ENCODE measurements at places on chromosomes 3 and 15. TPM values are rescaled to one million over a fixed set of nuclear protein-coding genes. Genes with fewer than 3 reads are reported as not detected.
A peak's percentile ranks its signal among the peaks of the same experiment; 100 is the strongest.

LOXL1 gene
- 446 TPM for total RNA-seq

GOLGA6L4 gene
- total RNA-seq: 6.8 TPM

C2CD4B gene
- not detected for total RNA-seq

GRAMD1C gene
- 2.3 TPM for total RNA-seq

MKRN2OS gene
- total RNA-seq: not detected

STOML1 gene
- total RNA-seq: 18.9 TPM

NTRK3 gene
- not detected for total RNA-seq

DNA sequence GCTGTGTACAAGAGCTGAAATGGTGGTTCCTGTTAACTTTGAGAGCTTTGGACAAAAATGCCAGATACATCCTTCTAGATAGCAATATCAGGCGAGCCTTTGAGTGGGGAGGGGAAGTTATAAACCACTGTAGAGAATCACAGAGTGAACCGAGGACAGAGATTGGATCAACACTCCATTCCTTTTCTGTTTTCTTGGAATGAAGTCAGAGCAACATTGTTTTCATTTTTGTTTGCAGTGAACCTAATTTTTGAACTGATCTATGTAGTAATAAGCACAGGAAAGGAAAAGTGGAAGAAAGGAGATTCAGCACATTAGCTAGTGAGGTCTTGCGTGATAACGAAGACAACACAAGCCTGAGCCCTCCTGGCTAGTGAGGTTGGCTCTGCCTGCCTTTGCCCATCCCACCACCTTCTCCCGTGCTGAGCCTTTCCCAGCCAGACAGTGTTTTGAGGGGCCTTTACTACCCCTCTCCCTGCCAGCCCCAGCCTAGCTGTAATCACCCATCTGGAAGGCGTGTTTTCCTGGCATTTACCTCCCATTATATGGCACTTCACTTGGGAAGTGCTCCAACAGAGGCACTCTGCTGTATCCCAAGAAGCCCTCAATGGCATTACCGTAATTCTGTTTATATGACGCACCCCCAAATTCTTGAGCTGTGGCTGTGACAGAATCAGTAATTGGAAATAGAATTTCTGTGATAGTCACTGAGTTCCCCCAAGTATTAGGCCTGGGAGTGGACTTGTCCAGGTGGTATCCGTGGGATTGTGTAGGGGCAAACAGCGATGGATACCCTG lies 129.8 kb downstream of the CACNA1D start:
- H3K27me3 ChIP-seq: peaks cover 40% of the 10 kb centered on the region
- H3K36me3 ChIP-seq: no peaks in the 10 kb centered on the region
- no peak overlapping the region for H3K27ac ChIP-seq
- H3K4me1 ChIP-seq: no peaks in the 10 kb centered on the region

DNA sequence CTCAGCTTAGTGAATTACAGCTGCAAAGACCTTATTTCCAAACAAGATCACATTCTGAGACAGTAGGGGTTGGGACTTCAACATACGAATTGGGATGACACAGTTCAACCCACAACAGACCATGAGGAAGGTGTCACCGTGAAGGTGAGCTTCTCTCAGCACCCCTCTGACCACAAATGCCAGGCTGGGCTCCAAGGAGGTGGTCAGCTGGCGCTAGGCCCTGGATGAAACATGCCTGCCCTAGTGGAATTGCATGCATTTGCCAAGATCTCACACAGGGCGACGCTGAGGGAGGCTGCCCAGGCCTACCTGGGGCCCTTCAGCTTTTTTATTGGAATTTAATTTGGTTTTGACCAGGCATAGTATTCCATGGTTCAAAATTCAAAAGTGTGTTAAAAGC lies 1.8 kb downstream of the CFAP100 start:
- no peak overlapping the region for H3K27ac ChIP-seq
- no peak overlapping the region for H3K4me3 ChIP-seq
- H3K4me1 ChIP-seq: no peaks in the 10 kb centered on the region
- H3K27me3 ChIP-seq: peaks cover 26% of the 10 kb centered on the region
- peaks cover 4% of the 10 kb centered on the region for H3K36me3 ChIP-seq

- no peaks in the 10 kb centered on the region for H3K27me3 ChIP-seq
- no peak overlapping the region for H3K4me3 ChIP-seq
- peaks cover 44% of the 10 kb centered on the region for H3K36me3 ChIP-seq
- H3K4me1 ChIP-seq: no peaks in the 10 kb centered on the region
- no peak overlapping the region for H3K27ac ChIP-seq
Observed at GRCh38 chr3:56616478-56617006, 59.6 kb downstream of the CCDC66 start.

DNA sequence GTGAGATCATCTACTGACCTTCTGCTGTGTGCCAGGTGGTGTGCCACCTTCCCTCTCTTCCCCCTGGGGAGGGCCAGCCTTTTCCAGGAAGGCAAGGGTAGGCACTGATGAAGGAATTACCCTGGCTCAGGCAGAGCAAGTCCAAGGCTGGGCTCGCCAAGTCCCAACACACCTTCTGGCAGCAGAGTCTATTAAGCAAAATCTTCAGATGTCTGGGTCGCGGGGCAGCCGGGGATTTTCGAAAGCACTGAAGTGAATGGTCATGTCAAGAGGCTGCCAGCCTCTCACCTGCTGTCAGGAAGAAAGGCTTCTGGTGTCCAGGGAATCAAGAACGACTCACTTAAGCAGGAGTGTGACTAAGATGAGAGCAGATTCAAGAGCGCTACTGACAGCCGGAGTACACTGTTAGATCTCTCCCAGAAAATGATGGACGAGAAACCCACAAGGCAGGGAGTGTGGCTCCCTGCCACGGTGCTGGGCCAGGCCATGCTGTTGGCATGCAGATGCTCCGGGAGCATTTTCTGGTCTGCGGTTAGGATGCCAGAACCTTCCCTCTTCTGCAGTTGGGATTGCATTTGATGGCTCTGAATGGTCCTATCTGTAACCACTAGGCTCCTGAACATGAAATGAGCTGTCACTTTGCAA lies 479.8 kb downstream of the SHQ1 start:
- no peak overlapping the region for H3K4me3 ChIP-seq
- H3K27ac ChIP-seq: no peak overlapping the region
- H3K36me3 ChIP-seq: peaks cover 2% of the 10 kb centered on the region
- no peak for DNase-seq

DNA sequence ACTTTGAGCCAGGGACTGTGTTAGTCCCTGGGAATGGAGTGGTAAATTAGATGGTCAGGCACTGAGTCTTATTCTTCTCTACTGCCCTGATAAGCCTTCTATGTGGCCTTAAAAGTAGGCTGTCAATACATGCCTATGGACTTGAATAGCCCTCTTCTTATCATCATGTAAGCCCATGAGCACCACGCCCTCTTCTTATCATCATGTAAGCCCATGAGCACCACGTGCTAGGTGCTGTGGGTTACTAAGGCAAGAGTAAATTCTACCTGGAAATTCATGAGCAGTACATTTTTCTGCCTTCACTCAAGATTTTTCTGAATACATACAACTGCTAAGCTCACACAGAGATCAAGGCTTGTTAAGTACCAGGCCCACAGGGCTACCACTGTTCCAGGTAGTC lies 68.5 kb downstream of the DHX30 start:
- no peak overlapping the region for H3K27ac ChIP-seq
- H3K36me3 ChIP-seq: peaks cover 40% of the 10 kb centered on the region
- DNase-seq: no peak
- no peaks in the 10 kb centered on the region for H3K27me3 ChIP-seq
- no peak overlapping the region for H3K4me3 ChIP-seq
- H3K4me1 ChIP-seq: peaks cover 4% of the 10 kb centered on the region

GRCh38 chr3:155032918-155033317 lies 47.2 kb upstream of the MME start:
- no peaks in the 10 kb centered on the region for H3K27me3 ChIP-seq
- peaks cover 23% of the 10 kb centered on the region for H3K4me1 ChIP-seq
- no peak overlapping the region for H3K4me3 ChIP-seq
- H3K36me3 ChIP-seq: no peaks in the 10 kb centered on the region
- no peak for DNase-seq

- H3K4me3 ChIP-seq: no peak overlapping the region
- no peaks in the 10 kb centered on the region for H3K27me3 ChIP-seq
- peak overlapping the region; percentile 34 for H3K27ac ChIP-seq
Observed at GRCh38 chr15:72050700-72051099, 67.2 kb downstream of the MYO9A start.

- DNase-seq: no peak
- peaks cover 13% of the 10 kb centered on the region for H3K4me1 ChIP-seq
- H3K36me3 ChIP-seq: peaks cover 2% of the 10 kb centered on the region
- no peak overlapping the region for H3K4me3 ChIP-seq
Observed at GRCh38 chr3:69297501-69297900, 88.4 kb downstream of the FRMD4B start.

DNA sequence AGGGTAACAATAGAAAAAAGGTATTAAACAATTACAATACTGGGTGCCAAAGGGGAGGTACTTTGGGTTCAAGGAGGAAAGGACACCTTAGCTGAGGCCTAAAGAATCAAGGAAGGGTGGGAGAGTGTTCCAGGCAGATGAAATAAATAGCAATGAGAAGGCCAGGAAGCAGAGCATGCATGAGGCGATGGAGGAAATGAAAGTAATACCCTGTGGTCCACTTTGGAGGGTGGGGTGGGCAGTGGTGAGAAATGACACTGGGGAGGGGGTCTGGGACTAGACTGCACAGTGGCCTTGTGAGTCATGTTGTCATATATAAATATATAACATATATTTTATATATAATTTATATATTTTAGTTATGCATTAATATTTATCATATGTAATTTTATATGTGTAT lies 55.9 kb downstream of the BHLHE40 start:
- DNase-seq: no peak
- H3K36me3 ChIP-seq: no peaks in the 10 kb centered on the region
- H3K27me3 ChIP-seq: no peaks in the 10 kb centered on the region
- H3K27ac ChIP-seq: no peak overlapping the region
- no peak overlapping the region for H3K4me3 ChIP-seq

GRCh38 chr3:113265231-113265630 lies 53.9 kb downstream of the BOC start:
- no peak overlapping the region for H3K4me3 ChIP-seq
- no peaks in the 10 kb centered on the region for H3K27me3 ChIP-seq

- peak overlapping the region; percentile 94 for H3K4me3 ChIP-seq
- H3K27ac ChIP-seq: peak overlapping the region; percentile 99
- H3K4me1 ChIP-seq: peaks cover 48% of the 10 kb centered on the region
- H3K36me3 ChIP-seq: peaks cover 10% of the 10 kb centered on the region
- no peak for DNase-seq
Observed at GRCh38 chr15:49621401-49621811, 558 bp downstream of the DTWD1 start.

GRCh38 chr3:14524920-14525660 lies 15.1 kb downstream of the GRIP2 start:
- H3K36me3 ChIP-seq: no peaks in the 10 kb centered on the region
- H3K27me3 ChIP-seq: peaks cover 11% of the 10 kb centered on the region

DNA sequence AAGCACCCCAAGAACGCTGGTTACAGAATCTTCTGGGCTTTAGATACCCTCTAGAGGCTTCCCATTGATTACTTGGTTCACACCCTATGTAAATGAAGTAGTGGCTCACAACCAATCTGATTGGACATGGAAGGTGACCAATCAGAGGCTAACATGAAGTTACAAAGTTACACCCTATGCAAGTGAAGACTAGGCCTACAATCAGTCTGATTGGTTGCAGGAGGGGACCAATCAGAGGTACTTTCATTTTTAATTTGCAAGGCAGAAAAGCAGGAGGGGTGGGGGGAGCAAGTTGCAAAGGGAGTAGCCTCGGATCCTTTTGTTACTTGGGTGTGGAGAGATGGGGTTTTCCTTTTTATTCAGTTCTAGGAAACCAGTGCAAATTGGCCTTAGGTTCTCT lies 11.1 kb upstream of the RTP2 start:
- DNase-seq: no peak
- H3K4me3 ChIP-seq: no peak overlapping the region
- no peak overlapping the region for H3K27ac ChIP-seq
- H3K27me3 ChIP-seq: peaks cover 3% of the 10 kb centered on the region
- no peaks in the 10 kb centered on the region for H3K36me3 ChIP-seq

- DNase-seq: no peak
- no peaks in the 10 kb centered on the region for H3K4me1 ChIP-seq
- no peak overlapping the region for H3K27ac ChIP-seq
- H3K27me3 ChIP-seq: peaks cover 23% of the 10 kb centered on the region
Observed at GRCh38 chr15:72835294-72835890, 51.8 kb upstream of the ADPGK start.

DNA sequence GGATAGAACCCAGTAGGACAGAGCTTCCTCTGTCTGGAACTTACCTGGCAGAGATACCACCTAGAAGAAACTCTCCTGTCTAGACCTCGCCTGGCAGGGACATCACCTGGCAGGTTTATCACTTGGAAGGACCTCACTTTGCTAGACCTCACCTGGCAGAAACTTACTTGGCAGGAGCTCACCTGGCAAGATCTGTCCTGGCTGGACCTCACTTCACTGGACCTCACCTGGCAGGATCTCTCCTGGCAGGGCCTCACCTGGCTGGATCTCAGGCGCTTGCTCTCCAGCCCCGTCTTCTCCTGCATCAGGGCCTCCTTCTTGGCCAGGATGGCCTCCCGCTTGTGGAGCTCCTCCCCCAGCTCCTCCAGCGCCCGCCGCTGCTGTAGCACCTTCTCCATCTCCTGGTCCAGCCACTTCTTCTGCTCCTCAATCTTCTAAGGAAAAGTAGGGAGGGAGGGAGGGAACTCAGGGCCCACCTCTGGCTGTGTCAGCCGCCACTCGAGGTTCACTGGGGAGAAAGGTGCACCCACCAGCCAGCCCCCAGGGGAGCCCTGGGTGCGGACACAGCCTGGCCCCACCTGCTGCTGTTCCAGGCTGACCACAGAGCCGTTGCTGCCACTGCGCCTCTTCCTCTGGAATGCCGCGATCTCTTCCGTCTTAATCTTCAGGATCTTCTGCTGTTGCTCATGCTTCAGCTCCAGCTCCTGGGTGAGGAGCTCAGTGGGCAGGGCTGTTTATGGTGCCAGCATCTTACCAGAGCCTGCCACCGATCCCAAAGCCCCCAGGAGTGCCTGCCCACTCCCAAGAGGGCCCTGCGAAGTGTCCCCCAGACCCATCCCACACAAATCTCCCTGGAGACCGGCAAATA lies 22.5 kb downstream of the KIF7 start:
- peaks cover 38% of the 10 kb centered on the region for H3K36me3 ChIP-seq
- H3K27me3 ChIP-seq: no peaks in the 10 kb centered on the region
- H3K4me3 ChIP-seq: no peak overlapping the region
- peak; percentile 58 for DNase-seq
- no peak overlapping the region for H3K27ac ChIP-seq

DNA sequence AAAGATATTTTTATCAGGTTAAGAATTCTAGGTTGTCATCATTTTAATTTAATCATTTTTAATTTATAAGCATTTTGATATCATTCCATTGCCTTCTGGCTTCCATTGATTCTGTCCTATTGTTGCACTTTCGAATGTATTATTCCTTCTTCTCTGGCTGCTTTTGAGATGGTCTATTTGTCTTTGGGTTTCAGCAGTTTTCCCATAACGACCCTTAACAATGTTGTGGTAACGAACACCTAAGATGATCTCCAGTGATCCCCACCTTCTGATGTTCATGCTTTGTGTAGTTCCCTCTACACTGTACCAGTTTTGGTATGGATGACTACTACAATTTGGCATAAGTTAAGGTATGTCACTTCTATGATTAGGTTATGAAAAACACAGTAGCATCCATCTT lies 59.9 kb downstream of the MINAR1 start:
- H3K36me3 ChIP-seq: no peaks in the 10 kb centered on the region
- no peak overlapping the region for H3K27ac ChIP-seq
- H3K4me3 ChIP-seq: no peak overlapping the region
- H3K27me3 ChIP-seq: peaks cover 2% of the 10 kb centered on the region
- no peak for DNase-seq

GRCh38 chr15:79978655-79979514 lies 7.9 kb upstream of the BCL2A1 start:
- H3K27ac ChIP-seq: peak overlapping the region; percentile 76
- peak overlapping the region; percentile 11 for H3K4me3 ChIP-seq

GRCh38 chr15:52682200-52682599 lies 3.0 kb upstream of the ATOSA start:
- peaks cover 4% of the 10 kb centered on the region for H3K27me3 ChIP-seq
- no peaks in the 10 kb centered on the region for H3K36me3 ChIP-seq
- peaks cover 16% of the 10 kb centered on the region for H3K4me1 ChIP-seq
- no peak overlapping the region for H3K27ac ChIP-seq
- DNase-seq: no peak
